ENCODE measurements at places on chromosomes 13 and 19.

GRCh38 chr19:45901432-45901911, 941 bp downstream of the MYPOP start:
- no peak for DNase-seq

DNA sequence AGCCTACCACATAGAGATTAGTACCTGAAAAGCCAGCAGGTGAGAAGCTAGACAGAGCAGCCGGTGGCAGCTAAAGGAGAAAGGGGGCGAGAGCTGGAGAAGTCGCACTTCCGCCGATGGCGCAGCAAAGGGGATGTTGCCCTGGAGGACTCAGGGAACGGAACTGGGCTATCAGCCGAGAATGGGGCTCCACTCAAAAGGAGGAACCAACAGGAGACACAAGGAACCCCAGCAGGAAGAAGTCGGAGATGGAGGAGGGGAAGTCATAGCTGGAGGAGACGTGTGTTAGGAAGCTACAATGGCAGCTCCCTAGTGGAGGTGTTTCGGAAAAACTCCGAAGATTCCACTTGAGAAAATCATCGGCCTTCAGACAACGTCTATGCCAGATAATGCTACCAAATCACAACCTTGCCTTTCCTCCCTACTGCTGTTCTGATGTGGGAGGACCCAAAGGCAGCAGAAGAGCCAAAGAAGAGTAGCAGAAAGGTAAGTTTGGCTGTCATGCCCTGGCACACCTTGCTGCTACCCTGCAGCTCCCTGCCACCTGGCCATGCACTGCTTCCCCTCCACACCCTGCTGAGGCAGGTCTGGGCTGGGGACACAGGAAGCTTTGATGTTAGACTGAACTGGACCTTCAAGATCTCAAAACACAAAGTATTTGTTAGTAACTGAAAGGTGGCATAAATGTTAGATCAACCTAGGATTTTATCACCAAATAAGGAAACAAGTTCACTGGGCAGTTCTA, 127.9 kb downstream of the DLEU7 start:
- no peak for DNase-seq

DNA sequence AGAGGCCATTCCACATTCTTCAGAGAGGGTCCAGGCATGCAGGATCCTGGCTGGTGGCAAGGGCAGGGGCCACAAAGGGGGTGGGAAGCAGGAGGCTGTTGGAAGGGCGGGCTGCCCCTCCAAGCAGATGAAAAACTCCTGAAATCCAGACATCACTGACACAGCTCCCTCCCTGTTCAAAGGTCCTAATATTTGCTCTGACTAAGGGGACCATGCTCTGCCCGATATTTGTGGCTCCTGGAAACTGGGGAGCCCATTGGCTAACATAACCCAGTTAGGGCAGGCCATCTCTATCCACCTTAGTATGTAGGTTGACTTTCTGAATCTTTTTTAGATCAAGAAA, 3.3 kb upstream of the CDX2 start:
- no peak for DNase-seq

GRCh38 chr19:3500429-3501101, at the start of gene DOHH:
Gene DOHH (minus strand): TSS chr19:3500674. CDS start chr19:3496814, 3,860 bp downstream.
- peak; percentile 96 for DNase-seq

DNA sequence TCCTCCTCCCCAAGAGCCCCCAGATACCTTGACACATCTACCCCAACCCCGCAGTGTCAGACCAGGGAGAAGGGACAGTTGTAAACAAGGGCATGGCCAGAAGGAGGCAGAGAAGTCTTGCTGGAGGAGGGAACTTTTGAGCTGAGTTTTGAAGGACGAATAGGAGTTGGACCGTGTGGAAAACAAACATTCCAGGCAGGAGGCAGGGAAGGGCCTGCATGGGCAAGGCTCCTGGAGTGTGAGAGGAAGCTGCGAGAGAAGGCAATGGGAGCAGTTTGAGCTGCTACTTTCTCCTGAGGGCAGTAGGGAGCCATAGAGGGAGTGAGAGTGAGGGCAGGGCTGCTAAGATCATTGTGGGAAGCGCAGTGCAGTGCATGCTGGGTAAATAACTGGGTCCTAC, 23.3 kb downstream of the IL12RB1 start:
- no peak for DNase-seq

- DNase-seq, result no peak
These were observed 105.3 kb downstream of the MYO16 start for GRCh38 chr13:108734676-108735075.

GRCh38 chr19:16415806-16416205, 56.0 kb downstream of the EPS15L1 start:
- DNase-seq, result no peak

DNA sequence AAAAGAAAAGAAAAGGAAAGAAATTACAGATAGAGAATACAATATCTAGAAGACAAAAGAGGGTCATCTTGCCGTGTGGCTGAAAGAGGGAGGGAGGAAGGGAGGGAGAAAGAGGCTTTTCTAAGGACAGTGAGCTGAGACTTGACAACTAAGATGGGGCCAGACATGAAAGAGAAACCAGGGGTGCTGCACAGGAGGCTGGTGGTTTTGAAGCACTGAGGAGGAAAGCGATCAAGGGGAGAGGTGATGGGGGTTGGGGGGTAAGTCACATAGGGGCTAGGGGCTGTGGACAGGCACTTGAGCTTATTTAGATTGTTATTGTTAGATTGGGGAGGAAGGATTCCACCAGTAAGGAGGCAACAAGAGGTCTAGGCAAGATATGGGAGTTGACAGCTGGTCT, 17.3 kb downstream of the PNPLA6 start:
- no peak for DNase-seq

DNA sequence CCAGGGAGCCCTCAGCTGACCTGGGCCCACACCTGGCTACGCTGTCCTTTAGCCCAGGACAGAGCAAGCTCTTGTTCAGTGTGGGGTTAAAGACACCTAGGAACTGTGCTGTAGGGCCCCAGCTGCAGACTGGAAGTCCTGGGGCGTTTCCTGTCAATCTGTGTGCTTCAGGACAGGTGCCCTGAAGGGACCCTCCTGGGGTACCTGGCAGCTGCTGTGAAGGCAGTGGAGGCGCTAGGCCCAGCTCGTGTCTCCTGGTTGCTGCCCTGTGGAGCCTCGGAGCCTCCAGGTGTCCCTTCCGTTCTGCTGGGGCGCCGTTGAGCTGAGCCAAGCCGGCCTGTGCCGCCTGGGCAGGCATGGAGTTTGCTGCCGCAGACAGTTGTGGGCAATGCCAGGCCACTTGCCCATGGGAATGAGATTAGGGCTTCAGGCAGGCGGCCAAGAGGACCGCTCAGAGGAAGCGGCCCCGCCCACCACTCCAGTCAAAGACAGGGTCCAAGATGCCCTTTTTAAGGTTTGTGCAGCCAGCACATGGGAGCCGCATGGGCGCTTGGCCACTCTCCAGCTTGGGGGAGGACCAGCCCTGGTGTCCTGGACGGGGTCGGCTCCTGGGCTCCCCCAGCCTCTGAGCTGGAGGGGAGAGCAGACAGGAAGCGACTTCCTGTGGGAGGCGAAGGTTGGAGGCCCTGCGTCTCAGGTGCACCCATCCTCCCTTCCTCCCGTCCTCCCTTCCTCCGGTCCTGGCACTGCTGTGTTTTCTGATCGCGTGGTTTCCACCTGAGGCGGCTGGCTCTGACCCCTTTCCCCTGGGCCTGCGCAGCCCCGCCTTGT, 4.0 kb downstream of the PTBP1 start:
- no peak for DNase-seq

DNA sequence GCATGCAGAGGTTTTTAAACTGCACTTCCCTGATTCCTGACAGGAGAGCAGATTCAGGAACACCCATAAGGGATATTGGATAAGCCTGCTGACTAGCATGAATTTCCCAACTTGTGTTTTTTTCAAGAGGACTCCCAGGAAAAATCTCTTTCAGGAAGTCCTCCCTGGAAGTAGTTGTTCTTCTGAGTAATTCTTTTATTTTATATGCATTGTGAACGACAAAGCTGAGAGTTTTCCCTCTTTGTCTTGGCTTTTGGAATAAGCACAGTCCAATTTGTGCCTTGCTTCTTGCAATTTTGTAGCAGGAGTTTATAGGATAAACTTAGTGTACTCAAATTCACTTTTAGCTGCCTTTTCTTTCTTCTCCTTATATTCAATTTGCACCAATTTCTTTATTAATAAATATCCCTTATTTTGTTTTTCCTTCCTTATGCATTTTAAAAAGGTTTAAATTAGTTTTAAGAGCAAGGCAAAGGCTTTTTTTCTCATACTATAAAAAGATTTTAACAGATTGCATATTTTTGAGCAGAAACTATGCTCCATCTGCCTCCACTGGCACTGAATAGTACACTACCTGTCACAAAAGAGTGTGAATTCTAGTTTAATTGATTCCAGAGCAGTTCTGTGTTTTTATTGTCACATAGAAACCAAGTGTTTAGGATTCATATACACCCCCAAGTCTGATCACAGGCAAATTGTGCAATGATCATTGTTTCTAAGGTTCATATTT, 543.3 kb upstream of the SPRY2 start:
- no peak for DNase-seq

DNA sequence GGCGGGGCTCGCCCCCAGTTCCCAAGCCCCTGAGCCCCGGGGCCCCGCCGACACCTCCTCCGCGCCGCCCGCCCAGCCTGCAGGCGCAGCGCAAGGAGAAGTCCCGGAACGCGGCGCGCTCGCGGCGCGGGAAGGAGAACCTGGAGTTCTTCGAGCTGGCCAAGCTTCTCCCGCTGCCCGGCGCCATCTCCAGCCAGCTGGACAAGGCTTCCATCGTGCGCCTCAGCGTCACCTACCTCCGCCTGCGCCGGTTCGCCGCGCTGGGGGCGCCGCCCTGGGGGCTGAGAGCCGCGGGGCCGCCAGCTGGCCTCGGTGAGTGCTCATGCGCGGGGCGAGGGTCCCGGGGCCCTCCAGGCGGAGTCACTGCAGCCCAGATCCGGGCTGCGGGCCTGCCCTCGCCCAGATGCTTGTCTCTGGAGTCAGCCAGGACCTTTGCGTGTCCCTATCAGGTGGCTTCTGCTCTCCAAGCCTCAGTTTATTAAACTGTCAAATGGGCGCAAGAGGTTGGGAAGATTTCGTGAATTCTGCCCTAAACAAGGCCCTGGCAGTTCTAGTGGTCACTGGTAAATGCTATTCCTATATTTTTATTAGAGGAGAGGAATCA, 2.0 kb downstream of the NPAS1 start:
- no peak for DNase-seq

All from GM10248 (cell line).